ENCODE measurements at places on chromosomes 3 and 15. TPM values are rescaled to one million over a fixed set of nuclear protein-coding genes. Genes with fewer than 3 reads are reported as not detected.

Gene OXTR
- total RNA-seq, result 1.8 TPM

Gene FOXP1
- total RNA-seq, result 105 TPM

Gene CAMK1
- total RNA-seq, result 127 TPM

Gene PPARG
- total RNA-seq, result 17.6 TPM

Gene ABHD5
- total RNA-seq, result 25.0 TPM

Gene EPB42
- total RNA-seq, result 6.8 TPM

Gene TMEM108
- 13.9 TPM for total RNA-seq

Gene DAZL
- total RNA-seq, result 71.5 TPM

Gene CYP8B1
- not detected for total RNA-seq

Gene CFAP91
- total RNA-seq, result 28.3 TPM

Data from testis (tissue), 5 donors.